ENCODE measurements at places on chromosomes 2 and 18.

- DNase-seq: no peak
Observed at GRCh38 chr2:179790235-179791217, 70.9 kb downstream of the ZNF385B start.

- DNase-seq: no peak
Observed at GRCh38 chr18:38305961-38306360, 740.4 kb upstream of the CELF4 start.

DNA sequence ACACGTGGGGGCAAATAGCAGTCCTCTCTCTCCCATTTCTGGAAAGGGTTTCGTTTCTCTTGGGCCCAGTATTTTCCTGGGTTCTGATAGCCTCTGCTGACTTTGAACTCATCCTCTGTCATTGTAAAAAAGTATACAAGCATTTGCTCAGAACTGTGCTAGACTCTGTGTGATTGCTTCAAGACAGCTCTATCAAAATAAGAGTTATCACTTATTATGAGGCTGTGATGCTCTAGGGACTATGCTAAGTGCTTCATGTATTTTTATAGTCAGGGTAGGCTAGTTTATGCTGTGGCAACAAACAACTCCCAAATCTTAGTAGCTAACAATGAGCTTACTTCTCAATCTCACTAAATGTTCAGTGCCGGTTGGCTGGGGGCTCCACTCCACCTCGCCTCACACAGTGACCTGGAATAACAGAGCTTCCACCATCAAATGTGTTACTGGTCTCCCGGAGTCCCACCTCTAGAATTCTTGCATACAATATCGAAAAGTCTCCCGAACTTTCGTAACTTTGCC, 110.8 kb upstream of the CDC42EP3 start:
- no peak for DNase-seq

DNA sequence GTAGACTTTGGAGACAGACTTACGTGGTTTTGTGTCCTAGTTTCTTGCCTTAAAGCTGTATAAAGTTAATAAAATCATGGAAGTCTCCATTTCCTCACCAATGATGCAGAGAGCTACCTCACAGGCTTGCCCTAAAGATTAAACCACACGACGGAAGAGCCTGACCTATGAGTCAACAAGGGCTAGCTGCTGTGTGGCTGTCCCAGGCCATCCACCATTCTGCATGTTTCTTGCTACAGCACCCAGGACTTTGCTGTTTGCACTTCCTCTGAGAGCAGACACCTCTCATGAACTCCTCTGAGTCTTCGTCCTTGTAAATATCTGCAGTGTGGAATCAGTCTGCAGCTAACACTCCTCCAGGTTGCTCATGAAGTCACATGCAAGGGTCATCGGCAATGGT, 160.0 kb upstream of the TRIB2 start:
- DNase-seq: no peak

- DNase-seq: no peak
Observed at GRCh38 chr2:146461068-146461467, 1383.8 kb upstream of the ACVR2A start.

DNA sequence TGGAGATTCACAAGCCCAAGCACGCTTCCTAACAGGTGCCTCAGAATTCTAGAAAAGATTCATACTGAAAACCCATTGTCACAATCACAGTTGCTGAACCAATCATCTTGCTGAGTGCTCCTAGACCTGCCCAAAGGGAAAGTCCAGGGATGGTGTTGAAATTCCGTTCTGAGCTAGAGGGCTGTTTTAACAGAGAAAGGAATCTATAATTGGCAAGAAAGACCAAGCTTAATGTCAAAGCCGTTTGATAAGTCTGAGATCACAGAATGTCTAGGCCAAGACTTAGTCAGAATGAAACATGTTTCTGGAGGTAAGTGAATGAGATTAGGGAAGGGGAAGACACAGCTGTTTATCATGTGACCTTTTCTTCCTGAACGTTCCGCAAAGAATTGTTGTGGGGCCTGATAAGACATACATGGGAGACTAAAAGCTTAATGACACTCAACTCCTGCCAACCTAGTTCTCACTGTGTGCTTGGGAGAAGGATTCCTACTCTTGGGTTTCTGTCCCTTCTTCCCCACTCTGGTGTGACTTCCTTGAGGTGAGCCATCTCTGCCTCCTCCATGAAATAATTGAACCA, 27.5 kb downstream of the PMAIP1 start:
- no peak for DNase-seq

GRCh38 chr2:197827618-197828017, 23.2 kb downstream of the PLCL1 start:
- DNase-seq: no peak

DNA sequence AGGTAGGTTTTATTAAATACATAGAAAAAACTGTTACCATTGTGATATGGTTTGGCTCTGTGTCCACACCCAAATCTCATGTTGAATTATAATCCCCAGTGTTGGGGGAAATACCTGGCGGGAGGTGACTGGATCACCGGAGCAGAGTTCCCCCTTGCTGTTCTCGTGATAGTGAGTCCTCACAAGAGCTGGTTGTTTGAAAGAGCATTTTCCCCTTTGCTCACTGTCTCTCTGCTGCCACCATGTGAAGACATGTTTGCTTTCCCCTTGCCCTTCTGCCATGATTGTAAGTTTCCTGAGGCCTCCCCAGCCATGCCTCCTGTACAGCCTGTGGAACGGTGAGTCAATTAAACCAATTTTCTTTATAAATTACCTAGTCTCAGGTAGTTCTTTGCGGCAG, 352.7 kb upstream of the SLC39A10 start:
- no peak for DNase-seq

DNA sequence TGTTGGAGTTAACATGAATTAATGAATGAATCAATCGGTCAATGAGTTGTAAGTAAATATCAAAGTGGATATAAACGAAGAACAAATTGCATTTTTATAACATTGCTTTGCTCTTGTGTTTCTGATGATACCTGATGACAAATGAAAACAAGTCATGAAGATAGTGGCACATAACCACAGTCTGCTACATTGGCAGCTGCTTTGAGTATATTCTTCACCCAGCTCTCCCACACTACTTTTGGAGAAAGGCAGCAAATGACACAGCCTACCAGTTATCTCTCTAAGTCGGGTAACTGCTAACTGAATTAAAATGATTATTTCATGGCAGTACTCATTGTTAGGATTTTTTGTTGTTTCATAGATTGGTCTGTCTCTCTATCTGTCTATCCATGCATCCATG, 76.8 kb downstream of the COL5A2 start:
- DNase-seq: no peak

DNA sequence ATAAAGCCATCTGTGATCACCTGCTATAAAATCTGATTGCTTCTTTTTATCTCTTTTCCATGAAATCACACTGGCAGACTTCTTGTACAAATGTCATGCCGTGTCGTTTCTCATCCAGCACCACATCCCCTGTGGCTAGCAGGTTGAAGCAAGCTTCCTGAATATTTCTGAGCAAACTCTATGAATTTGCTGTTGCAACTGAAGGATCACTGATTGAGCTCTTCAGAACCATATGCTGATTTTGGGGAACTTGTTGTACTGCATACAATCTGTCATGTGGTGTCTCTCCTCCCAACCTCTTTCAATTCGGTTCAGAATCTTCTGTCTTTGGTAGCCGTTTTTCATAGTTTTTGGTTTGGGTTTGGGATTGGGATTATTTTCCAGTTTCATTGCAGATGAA, 57.7 kb upstream of the RBMS1 start:
- DNase-seq: no peak

- DNase-seq: no peak
Observed at GRCh38 chr2:65396348-65397026, 35.9 kb downstream of the SPRED2 start.

DNA sequence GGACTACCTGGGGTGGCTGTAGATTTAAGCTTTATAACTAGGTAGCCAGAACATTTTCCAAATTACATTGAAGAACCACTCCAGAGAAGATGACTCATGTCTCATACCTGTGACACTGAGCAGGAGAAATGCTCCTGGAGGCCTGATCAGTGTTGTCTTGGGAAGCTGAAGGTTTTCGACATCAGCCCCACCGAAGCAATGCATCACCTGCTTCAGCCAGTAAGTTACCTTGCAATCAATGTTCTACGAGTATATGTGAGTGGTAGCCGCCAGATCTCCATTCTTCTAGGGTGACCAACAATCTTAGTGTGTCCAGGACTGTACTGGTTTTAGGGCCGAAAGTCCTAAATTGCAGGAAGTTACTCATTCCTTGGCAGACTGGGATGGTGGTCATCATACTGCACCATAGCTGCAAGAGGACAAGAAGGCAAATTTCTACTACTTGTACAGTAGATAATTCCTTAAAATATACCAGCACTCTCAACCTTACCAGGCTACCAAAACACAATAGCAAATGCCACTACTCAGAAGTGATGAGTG, 109.3 kb upstream of the LINC00305 start:
- no peak for DNase-seq

- DNase-seq: no peak
Observed at GRCh38 chr2:151472966-151473365, 63.3 kb downstream of the RIF1 start.

- no peak for DNase-seq
Observed at GRCh38 chr18:79260023-79260422, 135.7 kb upstream of the NFATC1 start.

- DNase-seq: no peak
Observed at GRCh38 chr2:59584958-59585357, 968.5 kb downstream of the BCL11A start.

- no peak for DNase-seq
Observed at GRCh38 chr2:1489486-1489885, 76.2 kb downstream of the TPO start.

DNA sequence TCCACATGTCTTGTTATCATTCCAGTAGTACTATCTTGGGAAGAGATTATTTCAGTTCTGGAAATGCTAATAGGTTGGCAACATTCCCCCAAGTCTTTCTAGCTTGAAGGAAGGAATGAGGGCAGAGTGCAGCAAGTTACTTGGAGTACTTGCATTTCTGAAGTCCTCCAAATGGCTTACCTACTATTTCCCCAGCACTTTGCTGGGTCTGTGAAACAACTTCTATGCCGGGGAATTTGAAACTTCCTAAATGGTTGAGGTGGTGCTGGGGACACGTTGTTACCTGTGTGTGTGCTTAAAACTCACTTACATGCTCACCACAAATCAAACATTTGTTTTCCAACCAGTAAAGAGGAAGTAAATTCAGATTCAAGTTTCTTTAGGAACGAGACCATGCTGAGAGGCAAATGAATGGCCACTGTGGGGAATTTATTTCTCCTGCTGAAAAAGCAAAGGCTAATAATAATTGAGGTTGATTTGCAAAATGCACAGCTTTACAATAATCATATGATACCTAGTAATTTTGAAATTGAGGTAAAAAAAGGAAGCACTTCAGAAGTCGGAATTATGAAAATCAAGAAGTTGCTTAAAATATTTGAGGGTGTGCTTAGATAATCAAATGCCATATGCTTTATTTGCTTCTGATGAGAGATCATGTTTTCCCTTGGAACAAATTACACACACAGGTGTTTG, 1167.7 kb upstream of the ZEB2 start:
- DNase-seq: no peak

- no peak for DNase-seq
Observed at GRCh38 chr2:156511122-156511521, 74.9 kb downstream of the GPD2 start.

GRCh38 chr2:209401788-209402187, 22.1 kb upstream of the MAP2 start:
- DNase-seq: no peak

DNA sequence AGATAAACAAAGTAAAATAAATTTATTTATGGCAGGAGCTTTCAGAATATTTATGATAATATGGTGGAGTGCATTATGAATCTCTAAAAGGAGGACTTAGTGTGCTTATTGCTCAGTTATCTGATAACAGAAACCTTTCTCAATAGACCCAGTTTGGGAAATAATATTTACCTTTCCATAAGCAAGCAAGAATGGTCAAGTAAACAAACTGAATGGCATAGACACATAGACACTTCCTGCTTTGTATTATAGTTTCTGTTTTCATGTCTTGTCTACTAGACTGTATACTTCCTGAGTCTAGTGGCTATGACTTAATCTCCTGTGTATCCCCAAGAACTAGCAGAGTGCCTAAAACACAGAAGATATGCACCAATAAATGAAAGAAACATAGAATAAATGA, 87.8 kb downstream of the UPP2 start:
- no peak for DNase-seq

DNA sequence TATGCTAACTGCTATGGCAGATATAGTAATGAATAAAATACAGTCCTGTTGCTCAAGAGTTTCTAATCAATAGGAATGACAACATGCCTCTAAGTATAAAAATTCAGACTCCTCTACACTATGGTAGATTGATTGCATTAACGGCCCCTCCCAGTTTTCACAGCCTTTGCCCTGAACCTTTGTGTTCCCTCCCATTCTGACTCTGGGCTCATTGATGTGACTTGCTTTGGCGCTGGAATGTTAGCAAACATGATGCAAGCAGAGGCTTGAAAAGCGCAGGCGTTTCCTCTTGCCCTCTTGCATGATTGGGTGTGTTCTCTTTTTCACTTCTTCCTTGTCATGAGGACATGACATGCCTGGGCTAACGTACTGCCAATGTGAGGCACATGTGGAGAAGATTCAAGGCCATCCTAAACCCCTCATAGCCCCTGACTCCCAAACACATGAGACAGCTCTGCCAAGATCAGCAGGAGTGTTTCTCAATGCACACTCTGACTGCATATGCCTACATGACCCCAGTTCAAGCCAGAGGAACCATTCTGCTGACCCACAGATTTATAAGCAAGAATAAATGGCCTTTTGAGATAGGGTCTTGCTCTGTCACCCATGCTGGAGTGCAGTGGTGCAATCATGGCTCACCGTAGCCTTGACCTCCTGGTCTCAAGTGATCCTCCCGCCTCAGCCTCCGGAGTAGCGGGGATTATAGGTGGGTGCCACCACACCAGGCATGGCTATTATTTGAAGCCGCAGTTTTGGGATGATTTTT, 49.7 kb upstream of the CD28 start:
- DNase-seq: no peak

DNA sequence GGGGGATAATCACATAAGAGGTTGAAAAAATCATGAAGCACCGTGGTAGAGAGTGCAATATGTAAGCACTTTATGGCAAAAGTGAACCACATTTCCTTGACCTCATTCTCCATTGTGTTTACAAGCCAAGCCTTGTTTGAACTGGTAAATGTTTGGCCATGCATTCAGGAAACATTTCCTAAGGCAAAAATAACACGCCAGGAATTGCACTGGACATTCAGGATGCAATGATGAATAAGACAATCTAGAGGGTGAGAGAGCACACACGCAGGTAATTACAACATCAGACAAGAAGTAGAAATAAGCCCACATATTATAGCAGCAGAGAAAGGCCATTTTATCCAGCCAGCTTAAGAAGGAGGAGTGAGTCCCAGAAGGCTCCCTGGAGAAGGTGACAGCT, 218.0 kb upstream of the OSR1 start:
- no peak for DNase-seq
